ENCODE measurements at places on chromosomes 6 and 20. TPM values are rescaled to one million over a fixed set of nuclear protein-coding genes. Genes with fewer than 3 reads are reported as not detected.

DNA sequence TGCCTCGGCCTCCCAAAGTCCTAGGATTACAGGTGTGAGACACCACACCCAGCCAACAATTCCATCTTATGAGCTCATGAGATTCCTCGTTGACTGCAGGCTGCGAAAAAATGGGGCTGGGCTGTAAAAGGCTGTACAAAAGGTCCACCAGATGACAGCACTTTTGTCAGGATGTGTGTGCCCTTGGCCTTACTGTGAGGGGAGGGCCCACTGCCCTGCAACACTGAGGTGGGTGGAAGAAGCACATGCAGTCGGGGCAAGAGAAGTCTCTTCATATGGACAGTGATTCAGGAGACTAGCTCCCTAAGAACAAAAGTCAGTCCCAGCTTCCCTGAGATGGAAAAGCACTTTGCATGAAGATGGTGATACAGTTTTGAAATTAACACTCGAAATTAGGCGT, 50.5 kb downstream of the KCTD20 start:
- DNase-seq = no peak

GRCh38 chr6:149907317-149907716, 9.4 kb upstream of the RAET1E start:
- no peak for DNase-seq

GRCh38 chr6:43869792-43870659, 100.0 kb downstream of the VEGFA start:
- DNase-seq = no peak

FUT9 gene
- 97.0 TPM for total RNA-seq
